ENCODE measurements at places on chromosomes 7 and 10.

DNA sequence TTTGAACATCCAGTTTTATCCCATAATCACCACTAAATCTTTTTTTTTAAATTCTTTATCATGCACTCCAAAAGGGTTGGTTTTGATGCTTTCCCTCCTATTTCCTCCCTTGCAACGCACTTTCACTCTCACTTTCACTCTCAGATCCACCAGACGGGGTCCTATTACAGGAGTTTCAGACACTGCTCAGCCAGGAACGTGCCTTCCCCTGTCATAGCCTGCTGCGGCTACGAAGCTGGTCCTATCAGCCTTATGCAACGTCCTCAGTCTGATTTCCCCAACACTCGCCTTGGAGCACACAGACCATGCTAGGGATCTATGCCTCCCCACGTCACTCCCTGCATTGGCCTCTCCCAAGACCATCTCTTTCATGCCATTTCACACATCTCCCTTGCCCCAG, 23.4 kb downstream of the ZPBP start:
- no peak for DNase-seq

DNA sequence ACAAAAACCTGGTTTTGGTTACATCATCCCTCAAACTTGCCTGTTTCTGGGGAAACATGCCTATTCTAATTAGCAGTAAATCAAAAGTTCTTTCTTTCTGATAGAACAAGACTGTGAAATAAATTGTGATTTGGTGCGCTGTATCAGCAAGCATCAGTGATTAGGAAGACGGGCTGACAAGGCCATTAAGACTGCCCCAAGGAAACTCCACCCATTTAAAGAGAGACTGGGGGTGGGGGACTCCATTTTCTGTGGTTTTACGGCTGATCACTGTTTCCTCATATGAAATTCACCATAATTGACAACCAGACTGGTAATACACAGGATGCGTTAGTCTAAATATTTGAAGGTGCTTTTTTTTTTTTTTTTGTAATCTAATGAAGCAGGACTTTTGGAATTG, 68.7 kb downstream of the MBL2 start:
- DNase-seq = no peak

- no peak for DNase-seq
Observed at GRCh38 chr10:89523274-89523673, 12.1 kb downstream of the SLC16A12 start.

DNA sequence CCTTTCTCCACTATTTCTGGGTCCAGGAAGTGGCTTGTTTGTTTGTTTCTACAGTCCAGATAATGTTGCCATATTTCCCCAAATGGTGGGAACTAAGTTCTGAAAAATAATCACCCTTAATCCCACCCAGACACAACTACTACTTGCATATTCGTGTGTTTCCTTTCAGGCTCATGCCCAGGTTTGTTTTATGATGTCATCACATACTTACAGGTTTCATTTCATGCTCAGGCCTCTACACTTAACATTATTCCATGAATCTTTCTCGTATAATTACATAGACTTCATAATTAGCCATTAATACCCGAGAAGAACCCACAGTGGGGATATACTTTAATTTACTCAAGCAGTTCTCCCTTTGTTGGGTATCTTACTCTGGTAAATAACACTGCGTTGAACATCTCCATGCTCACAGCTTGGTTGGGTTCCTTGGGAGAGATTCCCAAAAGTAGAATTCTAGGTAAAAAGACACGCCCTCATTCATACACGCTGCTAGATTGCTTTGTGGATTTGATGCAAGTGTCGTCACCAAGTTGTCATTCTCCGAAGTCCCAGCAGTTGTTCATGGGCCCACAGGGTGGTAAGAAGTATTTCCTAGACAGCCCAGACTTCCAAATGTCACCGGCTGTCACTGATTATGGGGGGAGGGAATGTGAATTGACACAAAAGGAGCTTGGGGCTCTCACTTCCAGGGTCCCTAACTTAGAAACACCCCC, 42.6 kb downstream of the UNC5B start:
- no peak for DNase-seq

DNA sequence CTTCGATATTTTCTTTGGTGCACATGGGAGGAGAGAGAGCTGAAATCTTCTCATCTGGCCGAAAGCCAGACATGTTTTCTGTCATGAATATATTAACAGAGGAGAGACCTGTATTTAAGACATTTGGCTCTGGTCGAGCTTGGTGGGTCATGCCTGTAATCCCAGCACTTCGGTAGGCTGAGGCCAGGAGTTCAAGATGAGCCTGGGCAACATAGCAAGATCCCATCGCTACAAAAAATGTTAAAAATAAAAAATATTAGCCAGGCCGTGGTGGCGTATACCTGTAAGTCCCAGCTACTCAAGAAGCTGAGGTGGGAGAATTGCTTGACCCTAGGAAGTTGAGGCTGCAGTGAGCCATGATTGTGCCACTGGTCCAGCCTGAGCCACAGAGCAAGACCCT, 21.9 kb upstream of the GATA3 start:
- DNase-seq = no peak

DNA sequence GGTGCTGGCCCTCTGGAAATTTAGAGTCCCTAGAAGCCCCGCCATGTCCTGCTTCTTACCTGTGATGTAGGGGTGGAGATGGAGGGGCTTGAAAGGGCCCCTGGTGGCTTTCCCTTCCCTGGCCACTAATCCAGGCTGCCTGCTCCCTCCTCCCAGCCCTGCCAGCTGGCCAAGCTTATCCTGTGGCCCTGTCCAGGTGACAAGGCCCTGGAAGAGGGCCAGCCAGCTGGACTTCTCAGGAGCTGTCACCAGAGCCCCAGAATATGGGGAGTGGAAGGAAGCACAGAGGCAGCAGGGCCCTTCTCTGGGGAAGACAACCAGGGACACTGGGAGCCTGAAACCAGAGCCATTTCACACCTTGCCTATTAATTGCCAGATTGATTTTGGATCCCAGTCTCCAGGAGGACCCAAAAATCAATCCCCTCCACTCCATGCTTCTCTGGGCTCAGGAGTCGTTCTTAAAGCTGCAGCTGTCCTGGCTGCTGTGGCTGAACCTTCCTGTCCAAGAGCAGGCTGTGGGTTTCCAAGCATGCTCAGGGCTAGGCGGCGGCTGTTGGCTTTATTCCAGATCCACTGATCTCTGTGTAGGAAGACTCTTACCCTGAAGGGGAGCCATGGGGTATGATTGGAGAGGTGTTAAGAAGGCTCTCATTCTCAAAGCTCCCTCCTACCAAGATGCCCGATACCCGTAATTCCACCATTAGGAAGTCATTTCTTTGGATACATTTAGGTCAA, 52.6 kb upstream of the PCBD1 start:
- peak; percentile 42 for DNase-seq

DNA sequence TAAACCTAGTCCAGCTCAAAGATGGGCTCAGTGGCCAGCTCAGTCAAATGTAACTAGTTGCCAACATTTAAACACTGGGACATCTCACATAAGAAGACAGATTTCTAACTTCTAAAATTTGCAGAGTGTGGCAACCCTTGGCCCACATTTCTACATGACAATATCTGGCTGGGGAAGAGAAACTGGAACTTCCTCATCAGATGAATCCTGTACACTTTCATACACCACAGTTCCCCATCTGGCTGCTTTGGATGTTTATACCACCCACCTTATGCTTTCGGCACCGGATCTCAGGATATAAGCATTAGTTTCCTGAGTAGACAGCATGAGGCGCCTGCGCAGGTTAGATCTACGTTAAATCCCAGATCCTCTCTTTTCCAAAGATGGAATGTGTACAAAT, 199.3 kb downstream of the PRKG1 start:
- DNase-seq = no peak

GRCh38 chr10:119670717-119671116, 19.5 kb downstream of the BAG3 start:
- no peak for DNase-seq

GRCh38 chr7:73633323-73633722, 9.0 kb upstream of the MLXIPL start:
- DNase-seq = no peak

DNA sequence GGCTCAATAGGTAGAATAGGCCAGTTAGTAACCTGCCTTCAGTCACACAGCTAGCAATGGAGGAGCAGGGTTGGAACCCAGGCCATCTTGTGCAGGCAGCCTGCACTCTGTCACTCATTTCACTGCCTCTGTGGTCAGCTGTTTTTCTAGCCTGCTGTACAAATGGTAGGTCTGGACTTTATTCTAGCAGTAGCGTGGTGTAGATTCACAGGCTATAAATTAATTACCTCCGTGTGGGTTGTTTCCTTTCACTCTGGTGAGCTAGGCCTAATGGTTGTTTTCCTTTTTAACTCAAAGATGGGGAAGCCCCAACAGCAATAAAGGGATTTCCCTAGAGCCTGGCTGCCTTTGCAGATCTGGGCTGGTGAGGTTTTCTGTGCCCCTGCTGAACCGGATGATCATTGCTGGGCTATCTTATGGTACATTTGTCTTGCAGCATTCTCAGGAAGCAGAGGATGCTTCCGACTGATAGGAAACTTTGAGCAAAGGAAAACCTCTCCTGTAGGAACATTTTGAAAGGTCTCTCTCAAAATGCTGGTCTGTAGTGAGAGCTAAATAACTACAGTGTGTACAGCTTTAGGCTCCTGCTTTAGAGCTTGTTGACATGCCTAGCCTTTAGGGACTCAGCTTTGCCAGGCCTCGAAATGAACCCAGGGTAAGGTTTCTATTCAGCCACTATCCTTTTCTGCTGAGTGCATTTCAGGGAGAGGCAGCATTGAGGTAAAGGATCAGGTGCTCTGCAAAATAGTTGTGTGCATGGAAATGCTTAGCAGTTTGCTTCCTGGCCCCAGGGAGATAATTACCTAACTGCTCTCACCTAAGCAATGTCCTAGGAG, 157.4 kb downstream of the ST7 start:
- no peak for DNase-seq

DNA sequence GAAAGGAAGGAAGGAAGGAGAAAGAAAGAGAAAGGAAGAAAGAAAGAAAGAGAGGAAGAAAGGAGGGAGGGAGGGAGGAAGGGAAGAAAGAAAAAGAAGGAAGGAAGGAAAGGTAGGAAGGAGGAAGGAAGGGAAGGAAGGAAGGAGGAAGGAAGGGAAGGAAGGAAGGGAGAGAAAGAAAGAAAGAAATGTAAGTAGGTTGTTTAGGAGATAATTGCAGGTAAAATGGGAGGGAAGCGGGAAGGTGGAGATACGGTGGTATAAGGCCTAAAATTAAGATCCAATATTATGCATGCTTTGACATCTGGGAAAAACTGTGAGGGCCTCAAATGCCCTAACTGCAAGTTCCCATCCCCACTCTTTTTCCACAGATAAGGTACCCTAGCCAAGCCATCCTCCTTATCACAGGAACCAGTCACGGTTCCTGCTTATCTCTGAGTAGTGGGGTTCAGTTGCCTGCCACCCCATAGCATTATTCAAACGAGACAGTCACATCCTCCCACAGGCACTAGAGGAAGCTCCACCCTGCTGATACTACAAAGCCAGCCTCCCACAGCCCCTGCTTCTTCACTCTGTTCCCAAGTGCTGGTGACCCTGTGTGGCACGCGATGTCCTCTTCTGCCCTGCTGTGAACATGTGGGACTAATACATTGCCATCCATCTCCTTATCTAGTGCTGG, 28.7 kb downstream of the ST8SIA6 start:
- DNase-seq = no peak

- no peak for DNase-seq
Observed at GRCh38 chr10:123751342-123752134, 85.4 kb downstream of the GPR26 start.

DNA sequence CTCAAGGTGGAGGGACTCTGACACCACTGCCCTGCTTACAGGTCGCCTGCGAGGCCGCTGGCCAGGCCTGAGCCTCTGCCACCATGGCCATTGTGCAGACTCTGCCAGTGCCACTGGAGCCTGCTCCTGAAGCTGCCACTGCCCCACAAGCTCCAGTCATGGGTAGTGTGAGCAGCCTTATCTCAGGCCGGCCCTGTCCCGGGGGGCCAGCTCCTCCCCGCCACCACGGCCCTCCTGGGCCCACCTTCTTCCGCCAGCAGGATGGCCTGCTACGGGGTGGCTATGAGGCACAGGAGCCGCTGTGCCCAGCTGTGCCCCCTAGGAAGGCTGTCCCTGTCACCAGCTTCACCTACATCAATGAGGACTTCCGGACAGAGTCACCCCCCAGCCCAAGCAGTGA, 2.8 kb downstream of the LZTS2 start:
- no peak for DNase-seq
